ENCODE measurements at places on chromosomes 7 and 10.

DNA sequence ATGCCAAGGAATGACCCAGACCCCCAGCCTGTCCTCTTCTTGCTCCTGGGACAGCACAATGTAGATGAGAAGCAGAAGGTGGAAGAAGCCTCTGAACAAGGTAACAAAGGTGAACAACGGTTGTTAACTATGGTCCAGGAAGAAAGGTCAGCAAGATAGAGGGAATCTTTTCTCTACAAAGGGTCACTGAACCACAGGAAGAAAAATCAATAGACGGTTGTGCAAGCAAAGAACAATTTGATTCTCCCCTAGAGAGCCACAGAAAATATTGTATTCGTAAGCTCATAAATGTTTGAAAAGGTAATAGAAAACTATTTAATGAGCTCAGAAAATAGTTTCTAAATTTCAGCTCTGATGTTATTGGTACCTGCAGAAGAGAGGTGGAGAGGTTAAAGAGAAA is 111.3 kb downstream of the ST8SIA6 start:
- no peak for DNase-seq

- no peak for DNase-seq
Observed at GRCh38 chr7:16785321-16785720, 19.5 kb downstream of the AGR2 start.

DNA sequence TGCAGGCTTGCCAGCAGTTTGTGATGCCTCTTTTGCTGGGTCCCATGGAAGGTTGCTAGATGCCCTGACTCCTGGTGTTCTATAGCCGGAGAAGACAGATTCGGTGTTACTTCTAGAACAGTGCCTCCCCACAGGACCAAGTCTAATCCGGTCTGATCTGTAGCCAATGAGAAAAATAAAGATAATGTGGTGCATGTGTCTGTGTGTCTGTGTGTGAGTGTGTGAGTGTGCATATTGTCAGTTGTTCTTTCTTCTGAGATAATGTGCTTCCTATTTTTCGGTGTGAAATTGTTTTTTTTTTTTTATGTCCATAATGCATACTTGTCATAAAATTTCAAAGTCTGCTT is 29.7 kb upstream of the ZNRF2 start:
- no peak for DNase-seq

DNA sequence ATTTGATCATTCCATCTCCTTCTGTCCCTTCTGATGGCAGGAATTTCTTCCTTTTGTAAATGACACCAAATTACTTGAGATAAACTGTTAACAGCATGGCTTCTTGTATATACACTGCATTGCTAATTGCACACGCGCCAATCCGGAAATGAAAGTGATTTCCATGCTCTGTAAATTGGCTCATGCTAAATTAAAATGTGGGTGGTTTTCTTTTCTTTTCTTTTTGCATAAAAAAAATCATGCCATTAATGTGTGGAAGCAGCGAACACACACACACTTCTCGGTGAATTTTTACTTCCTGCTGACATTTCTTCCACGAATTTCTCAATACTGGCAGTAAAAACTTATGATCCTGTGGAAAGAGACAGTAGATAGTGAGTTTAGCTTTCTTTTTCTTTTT is 123.1 kb upstream of the CCDC6 start:
- no peak for DNase-seq

DNA sequence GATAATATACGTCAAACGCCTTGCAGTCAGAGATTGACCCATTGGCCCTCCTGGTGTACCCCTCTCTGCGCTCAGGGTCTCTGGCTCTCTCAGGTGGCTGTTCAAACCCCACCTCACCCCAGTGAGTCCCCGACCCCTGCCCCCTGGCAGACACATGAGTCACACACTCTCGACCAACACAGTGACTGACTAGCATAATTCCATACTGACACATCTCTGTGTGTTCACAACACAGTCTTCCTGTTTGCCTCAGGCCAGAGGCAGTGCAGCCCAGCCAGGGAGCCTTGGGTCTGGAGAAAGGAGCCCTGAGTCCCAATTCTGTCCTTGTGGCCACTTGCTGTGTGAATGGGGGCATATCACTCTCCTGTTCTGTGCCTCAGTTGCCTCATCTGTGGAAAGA is 40.1 kb downstream of the PALD1 start:
- DNase-seq, result no peak

Measured in activated T-helper 1 cell treated with Interleukin-2 at 50 U/mL for 16 hours (primary cell).